ENCODE measurements at places on chromosomes 13 and 19.

DNA sequence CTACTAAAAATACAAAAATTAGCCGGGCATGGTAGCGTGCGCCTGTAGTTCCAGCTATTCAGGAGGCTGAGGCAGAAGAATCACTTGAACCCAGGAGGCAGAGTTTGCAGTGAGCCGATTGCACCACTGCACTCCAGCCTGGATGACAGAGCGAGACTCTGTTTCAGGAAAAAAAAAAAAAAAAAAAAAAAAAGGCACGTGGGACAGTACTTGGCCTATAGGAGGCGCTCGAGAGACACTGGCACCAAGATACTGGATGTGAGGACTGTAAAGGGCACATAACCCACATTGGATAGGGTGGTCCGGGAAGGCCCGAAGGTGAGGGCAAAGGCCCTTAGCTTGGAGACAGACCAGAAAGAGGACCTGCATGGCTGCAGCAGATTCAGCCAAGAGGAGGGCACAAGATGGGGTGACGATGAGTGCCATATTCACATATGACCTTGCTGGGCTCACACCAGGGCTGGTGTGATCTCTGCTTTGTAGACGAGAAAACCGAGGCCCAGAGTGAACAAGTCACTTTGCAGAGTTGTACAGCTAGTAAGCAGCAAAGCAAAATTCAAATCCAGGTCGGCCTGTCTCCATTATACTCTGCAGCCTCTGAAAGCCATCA lies 89.4 kb downstream of the DPF1 start:
- DNase-seq: peak; percentile 12

DNA sequence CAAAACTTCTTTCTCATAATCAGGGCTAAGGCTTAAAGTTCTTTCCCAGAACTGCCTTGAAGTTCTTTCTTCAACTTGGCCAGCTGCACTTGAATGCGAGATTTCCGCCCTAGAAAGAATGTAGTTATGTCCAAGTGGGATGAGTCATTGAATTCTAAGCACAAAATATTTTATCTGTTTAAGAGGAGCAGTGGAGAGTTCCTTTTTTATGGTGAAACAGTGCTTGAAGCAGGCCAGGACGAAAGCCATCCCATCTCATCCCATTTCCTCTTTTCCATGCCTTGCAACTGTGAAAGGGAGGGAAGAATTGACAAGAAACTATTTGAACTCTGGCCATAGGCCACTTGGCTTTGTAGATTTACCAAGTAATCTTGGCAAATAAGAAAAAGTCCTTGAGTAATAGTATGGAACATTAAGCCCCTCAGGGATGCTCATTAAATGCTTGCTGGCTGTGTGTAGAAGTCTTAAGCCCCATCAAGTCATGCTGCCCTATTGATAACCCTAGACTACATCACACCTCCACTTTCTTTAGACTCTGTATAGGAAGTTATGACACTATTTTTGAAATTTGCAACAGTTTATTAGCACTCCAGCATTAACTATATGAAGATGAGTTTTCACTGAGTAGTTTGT lies 174.5 kb downstream of the KCTD12 start:
- DNase-seq: no peak

DNA sequence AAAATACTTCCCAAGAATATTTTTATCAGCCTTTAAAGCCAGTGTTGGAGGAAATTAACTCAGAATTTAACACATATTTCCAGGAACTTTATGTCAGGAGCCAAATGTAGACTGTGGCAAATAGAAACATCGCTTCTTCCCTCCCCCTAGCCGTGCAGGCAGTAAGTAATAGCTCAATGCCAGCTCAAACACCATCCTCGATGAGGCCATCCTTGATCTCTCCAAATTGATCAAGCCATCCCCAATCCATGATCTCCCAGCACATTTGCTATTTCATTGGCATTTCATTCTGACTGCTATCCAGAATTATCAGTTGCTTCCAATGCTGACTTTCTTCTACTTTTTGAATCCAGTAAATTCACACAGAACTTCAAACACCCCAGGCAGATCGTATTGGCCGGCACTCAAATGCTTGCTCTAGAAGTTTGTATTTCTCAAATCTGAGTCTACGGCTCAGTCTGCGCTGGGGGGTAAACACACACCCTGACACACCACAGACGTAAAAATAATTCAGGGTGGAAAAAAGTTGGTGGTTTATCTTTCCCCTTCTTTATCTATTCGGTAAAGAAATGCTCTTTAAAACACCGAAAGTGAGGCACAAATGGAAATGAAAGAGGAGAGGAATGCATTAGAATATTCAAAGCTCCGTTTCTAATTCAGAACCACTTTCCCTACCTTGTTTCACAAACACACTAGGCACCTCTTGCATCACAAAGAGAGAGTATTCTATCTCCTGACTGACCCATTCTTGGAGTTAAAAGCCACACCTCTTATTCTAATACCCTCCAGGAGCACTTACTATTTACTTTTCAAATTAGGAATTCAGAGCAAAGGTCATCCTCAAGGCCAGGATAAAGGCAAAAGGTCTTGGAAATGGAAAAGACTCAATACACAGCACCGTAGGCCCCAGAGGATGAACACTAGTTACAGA lies 991 bp downstream of the OBI1 start:
- DNase-seq: no peak

DNA sequence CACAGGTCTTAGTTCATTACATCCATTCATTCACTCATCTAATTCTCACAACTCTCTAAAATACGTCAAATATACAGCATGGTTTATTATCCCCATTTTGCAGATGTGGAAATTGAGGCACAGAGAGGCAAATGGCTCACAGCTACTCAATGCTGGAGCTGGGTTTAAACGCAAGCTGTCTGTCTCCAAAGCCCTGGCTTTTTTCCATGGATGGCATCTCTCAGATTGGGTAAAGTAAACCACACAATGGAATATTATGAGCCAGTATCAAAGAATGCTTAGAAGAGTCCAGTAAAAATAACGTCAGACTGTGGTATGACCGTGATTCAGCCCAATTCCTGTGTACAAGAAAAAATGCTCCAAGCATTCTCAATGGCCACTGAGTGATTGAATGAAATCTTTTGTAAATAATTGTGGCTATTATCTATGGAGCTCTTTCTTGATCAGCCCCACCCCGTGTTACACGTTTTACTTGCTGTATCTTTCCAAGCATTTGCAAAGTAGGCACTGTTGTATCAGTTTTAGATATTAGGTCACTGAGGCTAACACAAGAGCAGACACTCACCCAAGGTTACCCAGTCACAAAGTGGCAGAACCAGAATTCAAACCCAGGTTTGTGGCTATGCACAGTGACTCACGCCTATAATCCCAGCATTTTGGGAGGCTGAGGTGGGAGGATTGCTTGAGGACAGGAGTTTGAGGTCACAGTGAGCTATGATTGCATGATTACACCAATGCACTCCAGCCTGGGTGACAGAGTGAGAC lies 5.5 kb upstream of the ACP7 start:
- no peak for DNase-seq

DNA sequence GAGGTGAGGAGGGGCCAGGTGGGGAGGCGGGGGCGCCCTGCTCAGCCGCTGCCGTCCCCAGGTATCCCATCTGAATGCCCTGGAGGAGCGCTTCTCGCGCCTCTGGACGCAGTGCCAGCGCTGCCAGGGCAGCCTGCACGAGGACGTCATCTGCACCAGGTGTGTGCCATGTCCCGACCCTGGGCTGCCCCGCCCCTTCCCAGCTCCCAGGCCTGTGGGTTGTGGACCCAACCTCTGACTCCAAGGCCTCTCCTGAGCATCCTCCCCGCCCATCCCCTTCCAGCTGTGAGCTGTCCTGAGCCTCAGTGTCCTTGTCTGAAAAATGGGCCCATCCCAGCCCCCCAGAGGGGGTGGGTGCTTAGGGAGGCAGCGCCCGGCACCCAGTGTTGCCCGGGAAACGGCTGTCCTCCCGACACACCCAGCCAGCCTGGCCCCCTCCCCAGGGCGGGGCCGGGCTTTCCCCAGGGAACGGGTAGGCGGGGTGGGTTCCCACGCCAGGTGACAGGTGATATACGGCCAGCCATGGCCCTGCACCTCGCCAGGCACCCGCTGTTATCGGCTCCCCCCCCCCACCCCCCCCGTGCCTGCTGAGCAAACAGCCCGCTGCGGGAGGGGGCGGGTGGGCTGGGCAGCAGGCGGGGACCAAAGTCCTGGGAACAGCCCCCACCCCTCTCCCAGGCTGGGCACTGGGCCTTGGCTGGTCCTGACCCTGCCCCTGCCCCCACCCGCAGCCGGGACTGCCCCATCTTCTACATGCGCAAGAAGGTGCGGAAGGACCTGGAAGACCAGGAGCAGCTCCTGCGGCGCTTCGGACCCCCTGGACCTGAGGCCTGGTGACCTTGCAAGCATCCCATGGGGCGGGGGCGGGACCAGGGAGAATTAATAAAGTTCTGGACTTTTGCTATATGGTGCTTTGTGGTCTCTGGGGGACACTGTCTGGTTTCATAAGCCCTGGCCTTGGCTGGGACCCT lies 1.3 kb upstream of the SPIB start:
- DNase-seq: no peak

- DNase-seq: no peak
These were observed 11.6 kb upstream of the ASF1B start for GRCh38 chr19:14147797-14148605.

DNA sequence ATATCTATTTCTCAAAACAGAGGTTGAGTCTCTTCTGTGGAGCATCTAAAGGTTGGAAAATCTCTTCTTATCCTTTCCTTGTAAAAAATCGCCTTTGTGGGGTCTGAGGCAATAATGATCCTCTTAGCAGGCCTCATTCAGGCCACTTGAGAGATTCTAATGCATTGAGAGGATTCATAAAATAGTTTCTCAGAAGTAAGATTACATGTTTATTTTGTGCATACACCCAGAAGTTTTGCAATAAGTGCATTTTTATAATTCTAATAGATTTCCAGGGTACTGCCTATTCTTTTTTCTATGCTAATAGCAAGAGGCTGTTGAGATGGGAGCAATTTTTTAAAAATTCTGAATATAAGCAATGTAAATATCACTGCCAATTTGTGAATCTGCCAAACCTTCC lies 342.2 kb upstream of the KLF12 start:
- no peak for DNase-seq

DNA sequence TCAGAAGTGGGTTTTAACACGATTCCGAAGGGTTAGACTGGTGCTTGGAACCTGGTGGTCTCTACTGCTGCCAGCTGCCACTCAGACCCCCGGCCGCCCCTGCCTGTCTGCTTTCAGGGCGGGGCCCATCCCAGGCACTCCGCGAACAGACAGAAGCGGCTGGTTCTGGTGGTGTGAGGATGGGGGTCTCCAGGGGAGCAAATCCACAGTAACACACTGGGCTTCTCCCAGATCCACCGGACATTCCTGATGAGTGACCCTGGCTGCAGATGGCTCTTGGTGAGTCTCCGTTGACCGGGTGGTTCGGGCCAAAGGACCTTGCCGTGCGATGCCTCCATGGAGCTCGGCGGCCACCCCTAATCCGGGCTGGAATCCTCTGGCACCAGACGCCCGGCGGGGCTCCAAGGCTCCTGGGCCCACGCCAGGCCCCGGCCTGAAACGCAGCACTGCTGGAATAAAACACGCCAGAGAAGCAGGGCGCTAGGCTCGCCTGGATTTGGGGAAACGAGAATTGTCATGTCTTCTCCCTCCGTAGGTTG lies 2.1 kb upstream of the PTBP1 start:
- DNase-seq: no peak

Data from activated T-cell treated with anti-CD3 and anti-CD28 coated beads for 4 hours (primary cell).